SJSA1 (cell line): ENCODE measurements at places on chromosomes 13 and 19. TPM values are rescaled to one million over a fixed set of nuclear protein-coding genes. Genes with fewer than 3 reads are reported as not detected.

The ATP1A3 gene
- total RNA-seq = not detected in 2 replicates

The CGB8 gene
- 0.61 TPM in 1 of 2 replicates, not detected in the other for total RNA-seq

The CRX gene
- not detected in 2 replicates for total RNA-seq

The PLPPR3 gene
- total RNA-seq = 1.1 and 2.3 TPM in 2 replicates

The ZNF582 gene
- 0.87 TPM in 1 of 2 replicates, not detected in the other for total RNA-seq

The PCDH8 gene
- not detected in 2 replicates for total RNA-seq

The KLK2 gene
- total RNA-seq = not detected in 2 replicates

The CCDC70 gene
- total RNA-seq = 0.34 and 0.58 TPM in 2 replicates

The LGALS4 gene
- total RNA-seq = not detected in 2 replicates

DNA sequence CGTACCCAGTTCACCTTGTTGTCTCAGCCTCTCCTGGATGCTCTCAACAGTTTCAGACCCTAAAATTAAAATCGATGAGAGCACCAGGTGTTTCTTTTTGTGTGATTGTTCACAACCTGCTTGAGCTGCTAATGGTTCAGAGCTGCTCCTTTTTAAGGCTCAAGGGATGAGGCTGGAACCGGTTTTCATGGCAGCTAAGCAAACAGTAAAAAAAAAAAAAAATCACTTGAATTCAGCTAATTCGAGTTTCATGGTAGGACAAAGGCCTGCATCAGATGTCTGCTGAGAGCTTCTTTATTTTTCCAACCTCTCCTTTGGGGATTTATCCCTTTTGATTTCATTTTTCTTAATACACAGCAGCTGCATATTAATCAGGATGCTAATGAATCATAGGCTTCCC is 6.5 kb downstream of the SYCE2 start:
- DNase-seq = no peak

DNA sequence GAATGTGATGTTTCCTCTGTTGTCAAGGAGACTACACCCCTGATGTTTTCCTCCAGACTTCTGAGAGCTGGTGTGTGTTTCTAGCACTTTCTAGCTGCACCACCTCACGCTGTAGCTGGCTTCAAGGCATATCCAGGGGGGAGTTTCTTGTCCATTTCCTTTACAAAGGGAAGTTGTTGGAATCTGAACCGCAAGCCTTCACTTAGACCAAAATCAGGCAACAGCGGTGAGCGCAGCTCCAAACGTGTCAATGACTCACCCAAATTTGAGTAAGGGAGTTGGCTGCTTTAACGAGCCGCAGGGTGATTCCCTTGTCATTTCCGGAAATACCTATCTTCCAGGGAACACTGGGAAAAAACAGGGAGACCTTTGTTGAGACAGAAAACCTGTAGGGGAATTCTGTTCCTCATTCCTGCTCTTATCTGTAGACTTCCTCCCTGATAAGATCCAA is 2.5 kb downstream of the LDLR start:
- peak; percentile 92 for DNase-seq

GRCh38 chr19:55647732-55648584 is at the start of gene CCDC106:
Gene CCDC106, plus strand, starts transcription at chr19:55648212. Its CDS starts 835 bp downstream, at chr19:55649047.
- DNase-seq = peak; percentile 69

- DNase-seq = no peak
Observed at GRCh38 chr19:4730740-4731171, 7.1 kb upstream of the DPP9 start.

- DNase-seq = no peak
Observed at GRCh38 chr19:46530636-46531035, 35.0 kb upstream of the PNMA8B start.

GRCh38 chr19:3184847-3185460 is 776 bp upstream of the NCLN start:
- no peak for DNase-seq

- DNase-seq = no peak
Observed at GRCh38 chr19:45781214-45782161, 802 bp downstream of the DMPK start.

- no peak for DNase-seq
Observed at GRCh38 chr19:48059331-48059730, 15.5 kb upstream of the CABP5 start.

DNA sequence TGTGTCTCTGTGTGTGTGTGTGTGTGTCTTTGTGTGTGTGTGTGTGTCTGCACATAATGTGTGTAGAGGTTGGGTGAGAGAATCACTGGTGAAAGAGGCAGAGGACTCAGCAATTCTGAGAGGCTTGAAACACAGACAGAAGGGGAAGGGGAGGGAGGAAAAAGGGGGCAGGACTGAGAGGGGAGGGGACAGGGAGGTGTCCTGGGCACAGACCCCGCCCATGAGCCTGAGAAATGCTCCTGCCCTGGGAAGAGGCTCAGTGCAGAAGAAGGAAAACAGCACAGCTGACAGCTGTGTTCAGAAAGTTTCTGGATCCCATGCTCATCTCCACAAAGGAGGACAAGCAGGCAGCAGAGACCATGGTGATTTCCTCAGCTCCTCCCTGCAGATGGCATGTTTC is 59.1 kb upstream of the CEACAM8 start:
- no peak for DNase-seq

DNA sequence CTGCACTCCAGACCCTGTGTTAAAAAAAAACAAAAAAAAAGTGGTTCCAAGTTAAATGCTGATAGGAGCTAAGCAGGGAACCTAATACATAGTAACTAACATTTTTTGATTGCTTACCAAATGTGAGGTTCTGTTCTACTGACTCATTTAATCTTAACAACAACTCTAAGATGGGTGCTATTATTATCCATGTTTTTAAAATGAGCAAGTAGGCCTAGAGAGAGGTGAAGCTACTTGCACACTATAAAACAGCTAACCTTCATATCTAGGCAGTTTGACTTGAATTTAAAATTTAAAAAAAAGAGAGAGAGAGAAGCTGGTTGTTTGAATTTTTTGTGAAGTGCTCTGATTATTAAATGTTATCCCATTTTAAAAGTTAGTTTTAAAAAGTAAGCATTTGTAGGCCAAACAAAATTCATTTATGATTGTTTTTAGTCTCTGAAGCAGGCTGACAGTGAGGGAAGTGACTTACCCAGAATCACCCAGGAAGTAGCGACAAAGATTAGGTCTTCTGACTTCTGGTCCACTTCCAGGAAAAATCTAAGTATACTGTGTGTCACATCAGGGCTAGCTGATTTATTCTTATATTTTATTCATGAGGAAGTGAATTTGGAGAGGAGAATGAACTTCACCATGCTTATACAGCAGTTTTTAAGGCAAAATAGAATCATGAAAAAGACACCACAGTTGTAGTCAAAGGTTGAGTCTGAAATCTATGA is 2.4 kb downstream of the SIGLECL1 start:
- no peak for DNase-seq

DNA sequence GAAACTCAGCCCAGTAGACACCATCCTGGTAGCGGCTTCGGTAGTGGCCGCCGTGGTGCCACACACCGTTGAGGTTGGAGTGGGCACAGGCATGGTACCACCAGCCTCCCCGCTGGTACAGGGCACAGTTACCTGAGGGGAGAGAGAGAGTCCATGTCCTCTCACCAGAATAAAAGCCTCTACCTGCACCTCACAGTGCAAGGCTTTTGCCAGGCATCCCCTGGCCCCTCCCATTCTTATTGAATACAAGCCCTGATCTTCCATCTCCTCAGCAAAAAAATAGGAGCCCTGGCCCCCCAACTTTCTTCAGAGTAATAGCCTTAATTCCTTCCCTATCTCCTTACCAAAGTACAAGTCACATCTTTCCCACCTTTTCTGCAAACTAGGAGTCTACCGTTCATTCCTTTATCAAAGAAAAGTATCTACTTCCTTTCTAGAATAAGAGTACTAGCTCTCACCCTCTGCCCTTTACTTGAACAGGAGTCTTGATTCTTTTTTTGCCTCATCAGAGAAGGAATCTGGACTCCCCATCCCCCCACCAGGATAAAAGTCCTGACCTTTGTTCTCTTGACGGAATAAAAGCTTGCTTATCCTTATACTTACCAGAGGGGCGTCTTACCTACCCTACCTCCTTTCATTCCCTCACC is 6.7 kb downstream of the SHFL start:
- DNase-seq = no peak

- no peak for DNase-seq
Observed at GRCh38 chr13:65593298-65593874, 1636.8 kb downstream of the PCDH9 start.

- DNase-seq = no peak
Observed at GRCh38 chr13:69264362-69265334, 843.0 kb upstream of the ATXN8OS start.

GRCh38 chr13:107563099-107563925 is 652.0 kb downstream of the LIG4 start:
- no peak for DNase-seq

GRCh38 chr13:111449041-111449440 is 128.6 kb downstream of the TEX29 start:
- peak; percentile 49 for DNase-seq

DNA sequence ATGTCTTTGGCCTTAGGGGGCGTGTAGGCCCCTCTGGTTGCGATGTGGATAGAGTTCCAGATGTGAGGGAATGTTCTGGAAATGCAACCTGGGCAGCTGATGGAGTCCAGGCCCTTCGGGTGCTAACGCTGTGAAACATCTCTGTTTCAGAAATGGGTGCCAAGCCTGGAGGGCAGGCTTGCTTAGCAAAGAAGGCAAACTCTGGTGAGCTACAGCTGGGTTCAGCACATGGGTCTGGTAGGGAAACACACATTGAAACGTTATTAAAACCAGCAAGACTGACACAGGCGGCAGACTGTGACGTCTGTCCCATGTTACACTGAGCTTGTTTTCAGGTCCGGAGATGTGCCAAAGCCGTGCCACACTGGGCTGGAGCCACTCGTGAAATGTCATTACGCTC is 8.6 kb upstream of the CDC16 start:
- DNase-seq = no peak

- DNase-seq = no peak
Observed at GRCh38 chr13:30864433-30865122, 41.5 kb upstream of the MEDAG start.

- DNase-seq = peak; percentile 7
Observed at GRCh38 chr13:28100150-28101121, at the start of gene FLT3. Gene FLT3, minus strand, starts transcription at chr13:28100576. Its CDS starts 66 bp downstream, at chr13:28100510.
